NCI-H1930 (cell line): ENCODE measurements at places on chromosomes 1 and 21.

GRCh38 chr1:222829868-222830267 lies 15.0 kb downstream of the DISP1 start:
- no peak for DNase-seq

GRCh38 chr1:8455700-8456307 lies 137.9 kb downstream of the SLC45A1 start:
- no peak for DNase-seq

DNA sequence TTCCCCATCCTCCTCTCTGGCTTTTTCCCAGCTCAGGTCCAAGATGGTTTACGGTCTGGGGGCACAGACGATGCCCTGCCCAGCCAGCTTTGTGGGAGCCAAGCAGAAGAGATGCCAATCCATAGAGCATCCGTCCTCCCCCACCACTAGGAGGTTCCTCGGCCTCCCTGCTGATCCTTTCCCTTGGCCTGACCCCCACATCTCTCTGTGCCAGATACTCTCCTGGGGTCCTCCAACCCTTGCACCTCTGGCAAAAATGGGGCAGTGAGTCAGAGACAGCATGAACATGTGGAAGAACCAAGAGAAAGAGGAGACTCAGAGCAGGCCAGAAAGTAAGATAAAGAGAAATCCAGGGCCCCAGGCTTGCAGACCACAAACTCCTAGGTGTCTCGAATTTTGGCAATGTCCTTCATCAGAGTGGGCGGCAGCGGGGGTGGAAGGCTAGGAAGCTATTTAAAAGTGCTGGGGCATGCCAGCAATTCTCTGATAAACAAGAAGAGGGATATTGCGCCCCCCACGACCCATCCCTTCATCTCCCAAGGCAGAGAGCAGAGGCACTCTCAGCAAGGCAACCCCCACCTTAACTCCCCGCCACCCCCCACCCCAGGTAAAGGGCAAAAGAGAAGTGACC lies 11.4 kb downstream of the BLACAT1 start:
- no peak for DNase-seq

DNA sequence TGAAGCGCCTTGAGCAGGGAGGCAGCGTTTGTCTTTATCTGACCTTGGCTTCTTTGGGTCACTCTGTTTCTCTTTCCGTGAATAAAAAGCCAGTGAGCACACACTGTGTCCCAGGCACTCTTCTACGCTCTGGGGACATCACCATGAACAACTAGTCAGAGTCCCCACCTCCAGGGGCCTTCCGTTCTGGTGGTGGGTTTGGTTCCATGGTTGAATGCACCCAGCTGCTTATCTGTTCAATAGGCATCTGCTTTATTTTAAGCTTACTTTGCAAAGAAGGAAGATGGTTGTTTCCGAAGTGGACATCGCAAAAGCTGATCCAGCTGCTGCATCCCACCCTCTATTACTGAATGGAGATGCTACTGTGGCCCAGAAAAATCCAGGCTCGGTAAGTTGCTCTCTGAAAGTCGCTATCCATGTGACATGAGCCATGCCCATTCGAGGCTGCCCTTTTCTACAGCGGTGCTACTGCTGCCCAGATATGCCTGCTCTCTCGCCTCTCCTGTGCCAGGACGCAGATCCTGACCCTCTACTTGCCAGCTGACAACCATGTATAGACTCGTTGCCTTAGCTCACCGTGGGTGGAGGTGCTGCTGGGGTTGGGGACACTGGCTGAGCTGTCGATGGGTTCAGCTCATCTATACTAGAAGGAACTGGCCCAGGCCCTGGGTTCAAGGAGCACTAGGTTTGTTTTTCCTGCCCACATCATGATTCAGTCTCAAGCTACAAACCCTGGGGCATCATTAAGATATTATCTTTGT lies 5.9 kb downstream of the MX1 start:
- DNase-seq: no peak

GRCh38 chr1:62444701-62445100 lies 7.9 kb downstream of the USP1 start:
- no peak for DNase-seq

- DNase-seq: no peak
Measured at GRCh38 chr1:166980383-166980782, 5.0 kb upstream of the ILDR2 start.

DNA sequence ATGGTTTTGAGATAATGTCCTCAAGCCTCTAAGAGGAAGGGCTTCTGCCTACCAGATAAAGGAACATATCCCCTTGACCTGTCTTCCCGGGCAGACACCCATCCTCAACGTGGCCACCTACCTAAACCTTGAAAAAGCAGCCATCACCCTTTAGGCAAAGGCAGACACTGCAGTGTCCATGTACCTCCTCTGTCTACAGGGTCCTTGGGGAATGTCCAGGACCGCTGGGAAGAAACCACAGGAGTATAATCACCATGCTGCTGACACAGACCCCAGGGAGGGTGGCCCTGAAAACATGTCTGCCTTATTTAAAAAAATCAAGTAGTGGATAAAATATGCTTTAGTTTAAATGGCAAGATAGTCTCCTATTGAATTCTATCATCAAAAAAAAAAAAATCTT lies 16.6 kb downstream of the BCAR3 start:
- DNase-seq: no peak

GRCh38 chr1:112672842-112673241 lies 1.6 kb upstream of the MOV10 start:
- no peak for DNase-seq

GRCh38 chr1:5980314-5981008 lies 11.8 kb downstream of the NPHP4 start:
- no peak for DNase-seq

DNA sequence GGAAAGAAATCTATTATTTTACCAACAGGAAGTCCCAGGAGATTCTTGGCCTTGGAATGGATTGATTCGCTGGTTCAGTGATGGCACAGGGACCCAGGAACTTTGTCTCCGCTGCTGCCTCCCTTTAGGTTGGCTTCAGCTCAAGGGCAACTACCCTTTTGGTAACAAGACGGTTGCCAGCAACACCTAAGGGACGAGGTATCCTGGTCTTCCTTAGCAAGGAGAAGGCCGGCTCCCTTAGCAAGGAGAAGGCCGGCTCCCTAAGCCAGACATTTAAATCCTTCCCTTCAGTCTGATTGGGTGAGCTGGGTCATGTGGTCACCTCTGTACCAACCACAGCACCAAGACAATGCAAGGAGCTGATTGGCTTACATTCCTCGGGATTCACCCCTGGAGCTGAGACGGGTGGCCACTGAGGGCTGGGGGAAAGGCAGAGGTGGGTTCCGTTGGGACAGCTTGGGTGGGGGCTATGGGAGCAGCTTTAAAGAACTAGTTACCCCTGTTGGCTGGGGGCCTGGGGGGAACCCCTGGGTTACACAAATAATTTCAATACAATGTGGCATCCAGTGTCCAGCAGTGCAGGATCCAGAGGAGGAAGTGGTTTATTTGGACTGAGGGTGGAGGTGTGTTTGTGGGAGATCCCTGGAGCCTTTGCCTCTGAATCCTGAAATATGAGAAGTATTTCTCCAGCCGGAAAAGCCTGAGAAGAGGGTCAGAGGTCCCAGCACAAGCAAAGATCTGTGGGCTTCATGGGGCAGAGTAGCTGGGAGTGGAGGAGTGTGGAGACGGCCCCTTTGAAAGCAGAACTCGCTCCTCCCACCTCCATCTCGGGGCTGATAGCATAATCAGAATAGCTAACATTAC lies 20.7 kb upstream of the CLIC4 start:
- DNase-seq: no peak
